ENCODE measurements at places on chromosomes 6 and 20. TPM values are rescaled to one million over a fixed set of nuclear protein-coding genes. Genes with fewer than 3 reads are reported as not detected.

The DACT2 gene
- polyA plus RNA-seq: 55.1 TPM

The PPP1R11 gene
- 59.6 TPM for polyA plus RNA-seq

The FOXF2 gene
- 62.7 TPM for polyA plus RNA-seq

The ZC3H12D gene
- polyA plus RNA-seq: 1.1 TPM

The TMEM74B gene
- polyA plus RNA-seq: 12.1 TPM

The PMEPA1 gene
- polyA plus RNA-seq: 20.7 TPM

The PSORS1C2 gene
- not detected for polyA plus RNA-seq

The CCN6 gene
- polyA plus RNA-seq: 0.40 TPM

The CGAS gene
- 7.4 TPM for polyA plus RNA-seq

The DOP1A gene
- 42.2 TPM for polyA plus RNA-seq

The ISM1 gene
- 12.5 TPM for polyA plus RNA-seq

The TENT5A gene
- 13.6 TPM for polyA plus RNA-seq

The MARCKS gene
- 263 TPM for polyA plus RNA-seq

The SLA2 gene
- polyA plus RNA-seq: 1.0 TPM

The TRAPPC3L gene
- 0.31 TPM for polyA plus RNA-seq

The NMBR gene
- polyA plus RNA-seq: 0.18 TPM

The BLTP3A gene
- 12.7 TPM for polyA plus RNA-seq

The FAM110A gene
- 21.9 TPM for polyA plus RNA-seq

The GPSM3 gene
- polyA plus RNA-seq: 16.1 TPM

The EBF4 gene
- polyA plus RNA-seq: 36.0 TPM

The PSMB1 gene
- polyA plus RNA-seq: 175 TPM

The LPA gene
- polyA plus RNA-seq: 0.22 TPM

The RAD21L1 gene
- polyA plus RNA-seq: not detected

The PPP1R16B gene
- 7.0 TPM for polyA plus RNA-seq

The TRIM15 gene
- polyA plus RNA-seq: not detected

The PKIB gene
- 1.7 TPM for polyA plus RNA-seq

The HDGFL1 gene
- polyA plus RNA-seq: not detected

The PRR18 gene
- polyA plus RNA-seq: 0.52 TPM

The SIRPB1 gene
- polyA plus RNA-seq: 1.2 TPM

The MACROD2 gene
- polyA plus RNA-seq: 8.1 TPM

The EYS gene
- polyA plus RNA-seq: 0.72 TPM

The COL19A1 gene
- polyA plus RNA-seq: 0.85 TPM

The SMIM8 gene
- polyA plus RNA-seq: 24.3 TPM

The TP53TG5 gene
- 1.5 TPM for polyA plus RNA-seq

The TMEM244 gene
- not detected for polyA plus RNA-seq
